ENCODE measurements at places on chromosomes 6 and 20.

- DNase-seq, result no peak
Observed at GRCh38 chr6:165266621-165267020, 42.8 kb downstream of the C6orf118 start.

DNA sequence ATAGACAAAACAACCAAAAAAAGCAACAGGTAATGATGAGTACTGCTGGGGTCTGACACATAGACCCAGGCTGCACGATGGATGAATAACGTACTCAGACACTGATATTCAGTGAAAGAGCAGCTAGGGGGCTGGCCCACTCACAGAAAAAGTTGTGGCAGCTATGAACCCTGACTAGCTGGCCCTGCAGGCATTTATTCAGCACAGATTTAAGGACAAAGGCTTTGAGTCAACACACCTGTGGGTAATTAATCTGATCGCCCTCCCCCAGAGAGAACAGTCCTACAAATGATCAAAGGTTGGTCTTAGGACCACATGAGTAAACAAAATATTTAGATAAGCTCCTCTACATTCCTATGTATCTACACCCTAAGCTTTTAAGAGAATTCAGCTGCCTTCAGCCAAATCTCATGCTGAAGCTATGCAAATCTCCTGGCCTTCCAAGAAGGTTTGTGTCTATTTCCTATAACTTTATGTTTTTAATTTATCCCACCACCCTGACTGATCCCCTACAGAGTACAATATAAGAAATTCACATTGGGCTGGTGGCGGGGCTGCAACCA lies 81.7 kb upstream of the NXT1 start:
- DNase-seq, result no peak

DNA sequence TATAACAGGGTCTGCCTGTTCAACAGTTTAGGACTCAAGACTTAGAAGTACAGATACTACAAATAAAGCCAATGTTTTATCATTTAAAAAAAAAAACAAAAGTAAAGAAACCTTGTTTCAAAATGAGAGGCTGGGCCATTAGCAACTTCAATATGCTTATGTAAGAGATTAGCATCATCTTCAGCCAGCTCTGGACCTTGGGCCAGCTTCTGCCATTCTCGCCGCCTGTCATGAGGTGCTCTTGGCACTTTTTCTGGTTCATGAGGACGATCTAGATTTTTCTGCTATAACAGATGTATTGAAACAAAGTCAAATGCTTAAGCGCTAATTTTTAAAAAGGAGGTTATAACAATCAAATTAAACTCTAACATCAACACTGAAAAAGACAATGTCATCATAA lies 74.2 kb downstream of the WASF1 start:
- DNase-seq, result no peak

DNA sequence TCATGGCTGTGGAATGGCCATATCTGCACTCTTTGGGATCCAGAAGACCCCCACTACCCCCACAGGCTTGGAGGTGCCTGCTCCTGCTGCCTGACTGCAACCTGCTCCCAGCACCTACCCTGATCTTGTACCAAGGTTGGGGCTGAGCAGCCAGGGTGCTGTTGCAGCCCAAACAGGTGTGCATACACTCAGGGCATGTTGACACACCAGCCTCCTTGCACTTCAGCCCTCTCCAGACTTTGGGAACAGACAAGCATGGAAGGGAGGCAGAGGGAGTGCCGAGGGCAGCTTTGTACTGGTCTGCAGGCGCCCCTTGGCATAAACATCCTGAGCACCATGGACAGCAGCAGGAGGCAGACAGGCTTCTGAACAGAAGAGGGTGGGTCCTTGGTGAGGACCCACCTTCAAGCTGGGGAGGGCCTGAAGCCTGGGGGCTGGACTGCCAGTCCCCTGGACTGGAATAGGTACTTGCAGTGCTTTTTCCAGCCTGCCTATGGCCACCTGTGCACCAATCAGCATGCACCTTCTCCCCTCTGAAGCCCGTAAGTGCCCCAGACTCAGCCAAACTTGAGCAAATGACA lies 1675.8 kb downstream of the HACE1 start:
- no peak for DNase-seq

DNA sequence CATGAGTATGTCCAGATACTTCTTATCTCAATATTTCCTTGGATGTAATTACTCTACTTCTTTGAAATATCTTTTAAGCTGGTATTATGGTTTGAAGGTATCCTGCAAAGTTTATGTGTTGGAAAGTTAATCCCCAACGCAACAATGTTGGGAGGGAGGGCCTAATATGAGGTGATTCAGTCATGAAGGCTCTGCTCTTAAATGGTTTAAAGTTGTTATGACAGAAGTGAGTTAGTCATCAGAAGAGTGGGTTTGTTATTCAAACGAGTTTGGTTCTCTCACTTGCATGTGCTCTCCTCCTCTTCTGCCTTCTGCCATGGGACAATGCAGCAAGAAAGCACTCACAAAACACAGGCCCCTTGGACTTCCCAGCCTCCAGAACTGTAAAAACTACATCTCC lies 176.3 kb downstream of the KCNQ5 start:
- DNase-seq, result no peak

DNA sequence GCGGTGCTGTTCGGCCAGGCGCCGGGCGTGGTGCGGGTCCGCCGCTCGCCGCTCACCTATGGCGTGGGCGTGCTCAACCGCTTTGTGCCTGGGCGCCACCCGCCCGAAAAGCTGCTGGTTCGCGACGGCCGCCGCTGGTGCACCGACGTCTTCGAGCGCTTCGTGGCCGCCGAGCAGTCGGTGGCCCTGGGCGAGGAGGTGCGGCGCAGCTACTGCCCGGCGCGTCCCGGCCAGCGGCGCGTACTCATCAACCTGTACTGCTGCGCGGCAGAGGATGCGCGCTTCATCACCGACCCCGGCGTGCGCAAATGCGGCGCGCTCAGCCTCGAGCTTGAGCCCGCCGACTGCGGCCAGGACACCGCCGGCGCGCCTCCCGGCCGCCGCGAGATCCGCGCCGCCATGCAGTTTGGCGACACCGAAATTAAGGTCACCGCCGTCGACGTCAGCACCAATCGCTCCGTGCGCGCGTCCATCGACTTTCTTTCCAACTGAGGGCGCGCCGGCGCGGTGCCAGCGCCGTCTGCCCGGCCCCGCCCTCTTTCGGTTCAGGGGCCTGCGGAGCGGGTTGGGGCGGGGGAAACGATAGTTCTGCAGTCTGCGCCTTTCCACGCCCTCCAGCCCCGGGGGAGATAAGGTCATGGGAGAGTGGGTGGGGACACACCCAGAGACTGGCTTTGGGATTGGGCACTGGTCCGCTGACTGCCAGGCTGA lies 15.7 kb downstream of the ADISSP start:
- peak; percentile 86 for DNase-seq

DNA sequence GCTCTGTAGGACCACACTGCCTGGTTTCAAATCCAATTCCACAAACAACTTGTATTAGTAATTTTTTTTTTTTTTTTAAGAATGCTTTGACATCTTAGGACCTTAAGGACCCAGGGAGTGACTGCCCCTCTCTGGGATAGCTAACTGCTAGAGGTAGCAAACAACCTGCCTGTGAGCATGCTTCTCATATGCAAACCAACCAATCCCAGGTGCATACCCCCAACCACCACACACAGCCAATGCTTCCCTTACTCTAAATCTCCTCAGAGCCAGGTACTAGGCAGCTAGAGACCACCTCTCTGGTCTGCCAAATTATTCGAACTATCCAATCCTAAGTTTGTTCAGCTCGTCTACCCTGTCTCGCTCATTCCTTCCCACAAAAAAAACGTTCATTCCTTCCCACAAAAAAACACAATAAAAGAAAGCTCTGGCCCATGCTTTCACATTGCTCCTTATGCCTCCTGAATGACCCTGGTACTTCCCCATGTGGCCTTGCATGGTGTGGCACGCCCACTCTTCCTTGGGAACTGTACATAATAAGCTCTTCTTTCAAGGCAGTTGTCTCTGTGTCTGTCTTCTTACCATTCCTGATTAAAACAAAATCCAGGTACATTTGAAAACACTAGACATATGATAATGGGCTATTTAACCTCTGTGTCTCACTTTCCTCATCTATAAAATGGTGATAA lies 6.4 kb downstream of the SERAC1 start:
- no peak for DNase-seq

DNA sequence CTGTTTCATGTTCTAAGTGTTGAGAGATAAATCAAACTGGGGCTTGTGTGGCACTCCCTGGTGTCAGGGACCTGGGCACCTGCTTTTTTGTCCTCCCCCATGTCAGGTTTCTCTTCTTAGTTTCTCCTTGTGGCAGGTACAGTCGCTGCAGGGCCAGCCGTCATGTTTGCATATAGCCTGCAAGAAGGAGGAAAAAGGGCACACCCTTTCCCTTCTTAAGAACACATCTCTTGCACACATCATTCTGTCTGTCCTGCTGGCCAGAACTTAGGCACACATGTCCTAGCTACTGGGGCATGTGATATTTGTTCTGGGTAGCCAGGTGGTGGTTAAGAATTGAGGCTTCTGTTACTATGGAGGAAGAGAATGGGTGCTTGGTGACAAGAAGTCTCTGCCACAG lies 27.9 kb downstream of the CDC5L start:
- peak; percentile 18 for DNase-seq

GRCh38 chr6:41170547-41171160 lies 7.7 kb upstream of the TREM2 start:
- no peak for DNase-seq

GRCh38 chr6:168823397-168824212 lies 382.6 kb downstream of the SMOC2 start:
- no peak for DNase-seq

DNA sequence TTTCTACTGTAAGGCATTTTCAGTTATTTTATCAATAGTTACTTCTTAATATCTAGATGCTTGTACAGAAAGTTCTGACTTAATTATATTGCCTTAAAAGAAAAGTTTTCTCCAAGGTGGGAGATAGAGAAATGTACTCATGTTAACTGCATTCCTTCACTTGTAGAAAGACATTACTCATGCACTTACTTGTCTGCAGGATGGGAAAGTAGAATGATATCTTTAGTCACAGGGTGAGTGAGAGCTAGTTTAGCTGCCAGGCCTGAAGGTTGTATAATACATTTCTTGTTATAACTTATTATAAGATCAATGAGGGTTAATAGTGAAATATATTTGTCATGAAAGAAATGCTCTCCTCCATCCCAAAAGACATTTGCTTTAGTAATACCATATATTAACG lies 92.1 kb downstream of the CRYBG1 start:
- no peak for DNase-seq

- no peak for DNase-seq
Observed at GRCh38 chr6:126374372-126374771, 34.5 kb downstream of the CENPW start.

- DNase-seq, result no peak
Observed at GRCh38 chr20:32621071-32621890, 36.1 kb upstream of the NOL4L start.

DNA sequence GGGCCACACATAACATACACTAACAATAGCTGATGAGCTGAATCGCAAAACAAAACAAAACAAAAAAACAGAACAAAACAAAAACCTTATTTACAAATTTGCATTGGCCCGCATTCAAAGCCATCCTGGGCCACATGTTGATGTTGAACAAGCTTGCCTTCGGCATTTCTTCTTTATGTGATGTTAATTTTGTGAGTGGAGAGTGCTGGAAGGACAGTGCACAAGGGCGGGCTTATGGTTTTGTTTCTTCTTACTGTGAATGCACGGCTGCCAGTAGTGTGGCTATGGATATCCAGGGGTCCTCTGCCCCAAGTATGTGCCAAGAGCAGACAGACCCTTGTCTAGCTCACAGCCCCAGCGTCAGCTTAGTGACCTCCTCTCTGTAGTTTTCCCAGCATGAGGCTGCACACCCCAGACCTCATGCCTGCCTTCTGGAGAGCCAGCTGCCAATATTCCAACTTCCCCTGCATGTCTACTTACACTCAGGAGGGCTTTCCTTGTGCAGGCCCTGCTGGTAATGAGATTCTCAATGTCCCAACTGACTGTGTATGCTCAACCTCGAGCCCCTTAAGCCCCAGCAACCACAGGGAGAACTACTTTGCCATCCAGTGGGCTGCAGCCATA lies 24.9 kb downstream of the ZNF292 start:
- no peak for DNase-seq

GRCh38 chr20:48608756-48609155 lies 219.0 kb downstream of the PREX1 start:
- no peak for DNase-seq

- DNase-seq, result no peak
Observed at GRCh38 chr6:110232450-110232849, 52.2 kb downstream of the CDC40 start.

DNA sequence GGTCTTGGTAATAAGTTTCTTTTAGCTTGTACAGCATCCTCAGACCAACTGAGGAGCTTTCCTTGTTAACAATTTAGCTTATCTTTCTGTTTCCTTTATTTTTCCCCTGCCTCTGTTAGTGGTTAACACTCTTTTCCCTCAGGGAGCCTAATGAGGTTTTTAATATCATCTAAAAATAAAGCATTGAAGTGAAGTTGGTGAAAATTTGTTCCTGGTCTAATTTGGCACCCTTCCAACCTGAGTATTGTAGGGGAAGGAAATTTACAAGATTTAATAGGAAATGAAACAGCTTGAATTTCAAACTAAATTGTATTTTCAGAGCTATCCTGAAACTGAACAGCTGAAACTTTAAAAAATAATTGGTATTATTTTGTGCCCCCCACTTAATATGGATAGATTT lies 28.1 kb upstream of the VAPB start:
- DNase-seq, result no peak

DNA sequence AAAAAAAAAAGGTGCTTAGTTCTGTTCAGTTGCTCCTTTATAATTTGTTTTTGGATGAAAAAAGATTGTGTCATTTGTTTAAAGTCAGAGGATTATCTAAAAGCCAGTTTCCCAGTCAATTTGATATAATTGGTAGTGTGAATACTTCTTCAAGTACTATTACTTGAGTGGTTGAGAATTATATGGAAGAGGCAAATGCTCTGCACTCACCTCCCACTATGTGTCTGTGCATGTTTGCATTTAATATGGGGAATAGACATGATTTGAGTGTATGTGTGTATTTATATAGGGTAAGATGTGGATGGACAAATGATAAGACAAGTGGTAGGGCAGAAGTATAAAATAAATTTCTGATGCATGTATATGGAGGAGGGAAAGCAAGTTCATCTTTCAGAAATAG lies 15.8 kb downstream of the GJA1 start:
- DNase-seq, result no peak

DNA sequence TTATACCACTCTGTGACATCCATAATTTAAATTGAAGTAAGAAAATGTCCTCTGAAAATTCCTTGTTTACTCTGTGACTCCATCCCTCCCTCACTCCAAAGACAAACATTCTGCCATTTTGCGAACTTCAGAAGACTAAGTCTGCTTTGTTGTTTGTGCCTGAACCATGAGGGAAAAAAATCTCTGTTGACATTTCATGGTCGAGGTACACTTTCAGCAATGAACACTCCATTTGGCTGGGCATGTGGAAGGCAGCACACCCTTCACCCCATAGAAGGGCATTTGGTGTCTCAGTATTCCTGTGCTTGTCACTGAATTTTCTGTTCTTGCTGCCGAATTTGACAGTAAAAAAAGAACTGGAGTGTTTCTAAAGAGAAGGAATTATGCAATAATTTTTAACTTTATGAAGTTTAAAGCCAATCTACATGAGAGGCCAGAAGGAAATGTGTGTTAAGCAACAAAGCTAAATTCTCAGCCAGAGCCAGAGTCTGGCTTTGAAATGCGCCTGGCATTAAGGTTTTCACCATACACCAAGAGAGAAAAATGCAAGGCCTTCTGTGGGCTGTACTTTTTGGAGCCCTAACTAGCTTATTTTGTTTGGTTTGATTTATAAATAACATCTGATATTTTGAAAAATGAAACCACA lies 4.7 kb upstream of the PBOV1 start:
- no peak for DNase-seq
